Stimulated activated CD8-positive, alpha-beta memory T cell treated with anti-CD3 and anti-CD28 coated beads, Interleukin-15, amount 100 ng/mL, for 4 hours (primary cell): ENCODE measurements at places on chromosomes 3 and 15.

DNA sequence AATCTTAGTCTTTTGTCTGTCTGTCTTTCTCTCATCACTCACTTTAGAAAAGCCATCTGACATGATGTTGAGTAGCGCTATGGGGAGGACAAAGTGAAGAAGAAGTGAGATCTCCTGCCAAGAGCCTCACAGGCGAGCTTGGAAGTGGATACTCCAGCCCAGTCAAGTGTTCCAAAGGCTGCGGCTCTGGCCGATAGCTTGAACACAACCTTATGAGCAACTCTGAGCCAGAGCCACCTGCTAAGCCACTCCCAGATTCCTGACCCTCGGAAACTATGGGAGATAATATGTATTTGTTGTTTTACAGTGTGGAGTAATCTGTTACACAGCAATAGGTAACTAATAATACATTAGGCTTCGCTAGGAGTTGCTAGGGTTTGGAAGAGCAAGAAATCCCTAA, 76.2 kb downstream of the MB21D2 start:
- no peak for DNase-seq

DNA sequence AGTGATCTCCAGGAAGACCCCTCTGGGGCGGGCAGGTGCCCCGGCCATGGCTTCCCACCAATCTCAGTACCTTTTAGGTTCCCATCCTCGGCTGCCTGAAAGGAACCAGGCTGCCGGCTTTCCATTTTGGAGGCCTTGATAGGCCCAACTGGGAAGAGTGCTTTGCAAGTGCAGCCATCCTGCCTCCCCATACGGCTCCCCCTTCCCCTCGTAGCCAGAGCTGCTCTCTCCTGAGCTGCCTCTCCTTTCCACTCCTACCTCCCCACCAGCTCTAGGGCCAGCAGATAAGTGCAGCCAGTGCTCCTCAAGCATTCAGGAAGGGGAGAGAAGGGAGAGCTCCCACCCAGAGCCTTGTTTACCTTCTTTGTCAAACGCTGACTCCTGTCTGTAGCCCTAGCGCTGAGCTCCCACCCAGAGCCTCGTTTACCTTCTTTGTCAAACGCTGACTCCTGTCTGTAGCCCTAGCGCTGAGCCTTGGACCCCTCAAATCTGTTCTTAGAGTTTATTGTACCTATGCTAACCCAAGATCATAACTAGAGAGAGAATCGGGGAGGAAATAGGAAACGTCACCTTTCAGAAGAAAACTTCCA, 133.0 kb downstream of the LRRK1 start:
- no peak for DNase-seq

DNA sequence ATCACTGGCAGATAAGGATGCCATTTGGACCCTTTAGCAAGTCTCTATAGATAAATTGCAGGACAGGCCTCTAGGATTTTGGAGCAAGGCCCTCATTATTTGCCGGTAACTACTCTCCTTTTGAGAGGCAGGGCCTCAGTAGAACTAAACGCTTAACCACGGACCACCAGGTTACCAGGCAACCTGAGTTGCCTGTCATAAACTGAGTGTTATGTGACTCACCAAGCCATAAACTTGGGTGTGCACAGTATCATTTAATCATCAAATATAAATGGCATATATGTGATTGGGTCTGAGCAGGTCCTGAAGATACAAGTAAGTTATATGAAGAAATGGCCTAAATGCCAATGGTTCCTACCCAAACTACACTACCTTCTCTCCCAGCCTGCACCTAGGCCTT, 93.2 kb downstream of the BCHE start:
- no peak for DNase-seq

DNA sequence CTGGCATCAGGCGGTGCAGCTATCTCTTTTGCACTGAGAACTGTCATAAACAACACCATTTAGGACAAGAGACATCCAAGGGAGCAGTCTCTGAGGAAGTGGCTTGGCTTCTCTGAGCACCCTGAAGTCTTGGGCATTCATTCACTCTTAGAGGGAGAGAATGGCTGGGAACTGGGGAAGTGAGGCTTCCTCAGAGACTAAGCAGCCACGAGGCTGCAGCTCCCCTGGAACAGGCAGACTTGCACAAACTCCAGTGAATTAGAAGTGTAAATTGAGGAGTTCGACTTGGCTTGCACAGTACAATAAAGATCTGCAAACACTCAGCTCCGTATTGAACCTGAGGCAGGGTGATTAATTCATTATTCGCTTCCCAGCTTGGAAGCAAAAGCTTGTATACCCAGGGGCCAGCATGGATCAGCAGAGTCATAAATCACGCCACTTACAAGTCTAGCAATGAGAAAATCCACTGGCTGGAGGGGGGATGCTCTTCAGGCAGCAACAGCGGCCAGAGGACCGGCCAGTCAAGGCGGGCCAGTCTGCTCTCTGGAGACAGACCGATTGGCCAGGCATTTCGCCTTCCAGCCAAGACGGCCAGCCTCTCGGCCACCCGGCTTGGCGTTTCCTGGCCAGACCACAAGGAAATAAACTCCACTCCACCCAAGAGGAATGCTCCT, 118.8 kb upstream of the ADPGK start:
- no peak for DNase-seq

DNA sequence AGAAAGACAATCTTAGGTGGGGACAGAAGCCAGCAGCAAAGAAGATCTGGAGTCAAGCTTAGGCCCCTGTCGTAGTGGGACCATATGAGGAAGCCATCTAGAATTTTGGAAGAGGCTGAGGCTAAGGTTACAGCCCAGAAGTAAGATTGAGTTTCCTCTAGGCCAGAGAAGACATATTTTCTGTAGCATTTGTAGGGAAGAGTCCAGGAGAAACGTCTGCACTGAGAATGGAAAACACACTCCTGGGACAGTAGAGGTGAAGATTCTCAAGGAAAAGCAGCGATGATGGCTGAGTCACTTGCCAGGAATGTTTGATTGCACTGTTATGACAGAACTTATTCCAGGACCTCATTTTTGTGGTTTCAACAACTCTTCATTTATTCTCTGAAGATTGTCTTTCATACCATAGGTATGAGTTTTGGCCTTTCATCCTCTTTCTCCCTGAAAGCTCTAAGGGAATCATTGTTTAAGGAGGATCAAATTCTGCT, 107.2 kb downstream of the GTPBP8 start:
- DNase-seq = no peak

DNA sequence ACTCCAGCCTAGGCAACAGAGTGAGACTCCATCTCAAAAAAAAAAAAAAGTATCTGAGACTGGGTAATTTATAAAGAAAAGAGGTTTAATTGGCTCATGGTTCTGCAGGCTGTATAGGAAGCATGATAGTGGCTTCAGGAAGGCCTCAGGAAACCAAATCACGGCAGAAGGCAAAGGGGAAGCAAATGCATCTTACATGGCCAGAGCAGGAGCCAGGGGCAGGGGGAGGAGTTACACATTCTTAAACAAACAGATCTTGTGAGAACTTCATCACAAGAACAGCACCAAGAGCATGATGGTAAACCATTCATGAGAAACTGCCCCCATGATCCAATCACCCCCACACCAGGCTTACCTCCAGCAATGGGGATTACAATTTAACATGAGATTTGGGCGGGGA, 37.2 kb downstream of the ACAP2 start:
- no peak for DNase-seq

GRCh38 chr3:169145540-169146178, 517.9 kb downstream of the MECOM start:
- no peak for DNase-seq

DNA sequence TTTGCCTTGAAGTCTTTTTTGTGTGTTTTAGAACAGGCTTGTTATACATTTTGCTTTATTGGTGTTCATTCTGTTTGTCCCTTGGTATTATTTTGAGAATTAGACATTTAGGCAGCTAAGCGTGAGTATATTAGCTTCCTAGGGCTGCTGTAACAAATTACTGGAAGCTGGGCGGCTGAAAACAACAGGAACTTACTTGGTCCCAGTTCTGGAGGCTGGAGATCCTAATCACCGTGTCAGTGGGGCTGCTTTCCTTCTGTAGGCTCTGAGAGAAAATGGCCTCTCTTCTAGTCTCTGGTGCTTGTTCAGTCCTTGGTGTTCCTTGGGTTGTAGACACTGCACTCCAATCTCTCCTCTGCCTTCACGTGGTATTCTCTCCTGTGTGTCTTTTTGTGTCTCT, 142.3 kb downstream of the KLHL25 start:
- no peak for DNase-seq

- no peak for DNase-seq
Measured at GRCh38 chr3:22129101-22129500, 378.1 kb upstream of the ZNF385D start.

GRCh38 chr3:77348244-77348855, 308.5 kb downstream of the ROBO2 start:
- DNase-seq = no peak

- no peak for DNase-seq
Measured at GRCh38 chr3:110929816-110930215, 141.8 kb upstream of the NECTIN3 start.

DNA sequence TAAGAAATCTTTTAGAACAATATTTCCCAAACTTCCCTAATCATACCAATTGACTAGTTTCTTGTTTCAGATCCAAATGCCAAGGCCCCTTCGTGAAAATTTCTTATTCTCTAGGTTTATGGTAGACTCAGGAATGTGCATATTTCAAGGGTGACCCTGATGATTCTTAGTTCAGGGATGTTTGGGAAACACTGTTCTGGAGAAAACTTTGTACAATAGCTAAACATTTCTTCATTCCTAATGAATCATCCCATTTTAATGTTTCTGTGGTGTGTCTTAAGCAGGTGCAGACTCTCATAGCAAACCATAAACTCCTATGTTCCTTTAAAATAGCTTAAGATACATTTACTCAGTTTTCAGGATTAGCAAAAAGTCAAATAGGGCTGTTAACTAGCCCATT, 314.5 kb downstream of the TIGIT start:
- no peak for DNase-seq

DNA sequence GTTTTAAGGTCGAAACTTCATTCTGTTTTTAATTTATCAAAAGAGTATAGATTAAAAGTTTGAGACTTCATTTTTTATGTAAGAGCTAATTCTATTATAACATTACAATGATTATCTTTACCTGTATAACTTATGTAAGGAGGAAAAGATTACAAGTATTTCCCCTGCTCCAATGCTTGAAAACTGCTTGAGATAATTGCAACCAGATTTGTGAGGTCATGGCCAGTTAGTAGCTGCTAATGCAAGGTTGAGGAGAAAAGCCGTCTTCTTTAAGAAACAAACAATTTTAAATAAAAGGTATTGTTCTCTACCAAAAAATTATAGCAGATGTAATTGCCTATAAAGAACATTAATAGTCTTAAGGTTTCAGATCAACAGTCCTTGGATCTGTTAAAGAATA, 208.3 kb upstream of the UBE2E2 start:
- no peak for DNase-seq

GRCh38 chr3:124860599-124860998, 26.6 kb downstream of the ITGB5 start:
- DNase-seq = no peak

DNA sequence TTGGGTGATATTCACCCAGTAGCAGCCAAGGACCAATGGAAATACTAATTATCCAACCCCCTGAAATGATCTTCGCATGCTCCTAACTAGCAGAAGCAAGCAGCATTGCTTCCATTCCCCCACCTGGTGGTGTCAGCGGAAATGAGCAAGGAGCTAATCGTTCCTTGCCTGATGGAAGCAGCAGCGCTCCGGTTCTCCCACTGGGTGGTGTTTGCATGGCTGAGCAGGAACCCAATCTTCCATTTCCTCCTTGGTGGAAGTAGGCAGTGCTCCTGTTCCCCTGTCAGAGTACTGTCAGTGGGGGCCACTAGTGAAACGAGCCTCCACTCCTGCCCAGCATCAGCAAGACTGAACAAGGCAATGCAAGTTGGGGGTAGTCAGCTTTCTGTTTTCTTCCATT, 311.5 kb downstream of the CACNA2D3 start:
- no peak for DNase-seq

- no peak for DNase-seq
Measured at GRCh38 chr3:113769551-113769950, 22.7 kb downstream of the ATP6V1A start.

DNA sequence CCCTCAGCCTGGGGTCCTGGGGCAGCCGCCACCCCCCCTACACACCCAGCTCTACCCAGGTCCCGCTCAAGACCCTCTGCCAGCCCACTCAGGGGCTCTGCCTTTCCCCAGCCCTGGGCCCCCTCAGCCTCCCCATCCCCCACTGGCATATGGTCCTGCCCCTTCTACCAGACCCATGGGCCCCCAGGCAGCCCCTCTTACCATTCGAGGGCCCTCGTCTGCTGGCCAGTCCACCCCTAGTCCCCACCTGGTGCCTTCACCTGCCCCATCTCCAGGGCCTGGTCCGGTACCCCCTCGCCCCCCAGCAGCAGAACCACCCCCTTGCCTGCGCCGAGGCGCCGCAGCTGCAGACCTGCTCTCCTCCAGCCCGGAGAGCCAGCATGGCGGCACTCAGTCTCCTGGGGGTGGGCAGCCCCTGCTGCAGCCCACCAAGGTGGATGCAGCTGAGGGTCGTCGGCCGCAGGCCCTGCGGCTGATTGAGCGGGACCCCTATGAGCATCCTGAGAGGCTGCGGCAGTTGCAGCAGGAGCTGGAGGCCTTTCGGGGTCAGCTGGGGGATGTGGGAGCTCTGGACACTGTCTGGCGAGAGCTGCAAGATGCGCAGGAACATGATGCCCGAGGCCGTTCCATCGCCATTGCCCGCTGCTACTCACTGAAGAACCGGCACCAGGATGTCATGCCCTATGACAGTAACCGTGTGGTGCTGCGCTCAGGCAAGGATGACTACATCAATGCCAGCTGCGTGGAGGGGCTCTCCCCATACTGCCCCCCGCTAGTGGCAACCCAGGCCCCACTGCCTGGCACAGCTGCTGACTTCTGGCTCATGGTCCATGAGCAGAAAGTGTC, 30.2 kb downstream of the PTPN23 start:
- DNase-seq = no peak

DNA sequence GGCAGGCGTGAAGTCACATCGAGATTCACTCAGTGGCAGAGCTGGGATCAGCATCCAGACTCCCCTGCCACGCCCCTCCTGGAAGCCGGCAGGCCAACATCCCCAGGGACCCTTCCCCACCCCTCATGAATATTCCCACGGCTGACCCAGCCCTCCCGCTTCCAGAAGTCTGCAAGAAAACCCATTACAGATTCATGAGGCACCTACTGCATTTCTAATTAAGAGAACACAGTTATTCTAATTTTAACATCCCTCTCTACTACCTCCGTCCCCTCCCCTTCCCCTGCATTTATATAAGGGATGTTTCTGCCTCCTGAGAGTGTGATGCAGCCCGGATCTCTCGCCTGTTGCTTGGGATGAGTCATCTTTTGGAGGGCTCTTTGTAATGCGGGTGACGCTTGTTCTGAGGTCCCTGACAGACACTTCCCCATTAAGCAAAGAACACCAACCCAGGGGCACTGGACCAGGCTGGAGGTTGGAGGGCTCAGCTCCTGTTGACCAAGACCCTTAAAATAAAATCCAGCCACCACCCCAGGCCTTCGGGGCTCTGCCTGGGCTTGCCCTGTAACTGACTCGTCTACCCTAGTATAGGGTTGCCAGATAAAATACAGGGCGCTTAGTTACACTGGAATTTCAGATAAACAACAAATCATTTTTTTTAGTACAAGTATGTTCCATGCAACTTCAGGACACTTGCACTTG, 118.7 kb downstream of the NUP210 start:
- DNase-seq = no peak
